Mammary epithelial cell (primary cell): ENCODE measurements at places on chromosomes 4 and X.

GRCh38 chr4:7059662-7060061 lies 8.2 kb downstream of the GRPEL1 start:
- no peak for DNase-seq

GRCh38 chr4:142354794-142355420 lies 491.2 kb downstream of the INPP4B start:
- DNase-seq = no peak

DNA sequence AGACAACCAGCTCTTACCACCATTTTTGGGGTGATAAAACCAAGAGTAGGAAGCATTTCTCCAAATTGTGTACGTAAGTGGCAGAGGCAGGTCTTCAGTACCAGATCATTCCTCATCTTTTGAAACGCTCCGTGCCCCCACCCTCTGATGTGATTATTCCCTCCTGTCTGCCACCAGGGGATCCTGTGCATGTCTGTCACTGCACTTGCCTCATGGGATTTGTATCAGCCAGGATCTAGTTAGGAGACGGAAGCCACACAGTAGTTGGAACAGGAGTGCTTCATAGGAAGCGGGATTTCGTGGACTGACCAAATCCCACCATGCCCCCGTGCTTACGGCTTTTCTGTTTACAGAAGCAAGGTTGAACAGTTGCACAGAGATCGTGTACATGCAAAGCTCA lies 75.5 kb downstream of the SHROOM2 start:
- no peak for DNase-seq

DNA sequence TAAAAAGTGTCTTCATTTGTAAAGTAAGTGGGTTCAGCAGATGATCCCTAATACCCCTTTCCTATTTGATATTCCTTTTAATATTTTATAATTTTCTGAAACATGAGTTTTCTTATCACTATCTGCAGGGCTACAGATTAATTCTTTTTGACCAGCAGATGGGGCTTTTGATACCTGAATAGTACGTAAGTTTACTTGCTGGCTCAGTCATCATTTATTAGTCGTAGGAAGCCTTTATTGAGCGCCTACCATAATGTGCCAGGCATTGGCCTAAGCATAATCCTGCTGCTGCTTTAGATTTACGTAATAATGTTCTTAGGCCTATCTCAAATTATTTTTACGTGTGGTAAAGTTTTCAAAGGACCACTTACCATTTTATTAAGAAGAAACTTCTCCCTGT lies 33.1 kb downstream of the OSTC start:
- DNase-seq = peak; percentile 16

DNA sequence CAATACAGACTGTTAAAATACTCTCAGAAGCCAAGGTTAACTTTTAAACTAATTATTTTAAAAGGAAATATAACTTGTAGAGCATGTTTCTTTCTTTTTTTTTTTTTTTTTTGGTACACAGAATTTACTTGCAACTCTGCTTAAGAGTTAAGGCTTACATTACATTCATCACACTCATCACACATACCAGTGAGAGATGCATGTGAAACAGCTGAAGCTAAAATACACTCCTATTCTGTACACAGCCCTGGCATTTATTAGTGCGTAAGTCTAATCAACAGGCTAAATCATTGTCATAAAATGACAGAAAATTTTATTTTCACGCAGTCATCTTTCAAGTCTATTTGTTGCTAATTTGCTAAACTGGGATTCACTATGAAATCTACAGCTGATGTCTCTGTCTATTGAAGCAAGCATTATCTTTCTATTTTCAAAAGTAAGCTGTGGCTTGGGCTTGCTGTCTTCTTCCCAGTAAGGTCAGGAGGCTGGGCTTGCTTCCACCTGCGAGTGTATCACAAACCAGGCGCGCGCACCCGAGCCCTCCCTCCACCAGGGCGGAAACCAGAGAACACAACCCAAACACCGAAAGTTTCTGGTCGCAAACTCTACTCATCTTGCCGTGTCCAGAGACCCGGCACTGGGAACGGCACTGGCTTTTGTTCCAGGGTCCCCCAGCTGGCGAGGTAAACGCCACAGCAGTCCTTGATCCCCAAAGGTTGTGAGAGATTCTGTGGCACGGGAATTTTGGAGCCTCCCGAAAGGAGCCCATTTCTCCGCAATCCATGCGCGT lies 3.9 kb downstream of the MAML3 start:
- DNase-seq = peak; percentile 61

GRCh38 chrX:22699581-22700091 lies 300.1 kb upstream of the DDX53 start:
- no peak for DNase-seq
